ENCODE measurements at places on chromosomes 1 and 21.
A peak's percentile ranks its signal among the peaks of the same experiment; 100 is the strongest.

DNA sequence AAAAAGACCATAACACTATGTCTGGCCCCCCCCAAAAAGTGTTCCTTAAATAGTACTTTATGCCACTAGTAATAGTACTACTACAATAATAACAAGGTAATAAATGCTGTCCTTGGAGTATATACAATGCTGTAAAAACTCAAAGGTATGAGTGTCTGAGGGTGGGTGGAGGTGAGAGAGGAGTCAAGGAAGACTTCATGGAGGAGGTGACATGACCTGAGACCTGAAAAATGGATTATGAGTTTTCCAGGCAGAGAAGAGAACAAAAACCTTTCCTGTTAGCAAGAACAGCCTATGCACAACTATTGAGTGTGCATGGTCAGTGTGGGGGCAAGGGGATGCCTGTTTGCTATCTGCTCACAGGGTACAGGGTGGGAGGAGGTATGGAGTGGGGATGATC lies 290.2 kb upstream of the USP24 start:
- no peaks in the 10 kb centered on the region for H3K36me3 ChIP-seq
- DNase-seq = no peak
- H3K27me3 ChIP-seq = no peaks in the 10 kb centered on the region

GRCh38 chr1:71167505-71167904 lies 86.7 kb upstream of the ZRANB2 start:
- no peaks in the 10 kb centered on the region for H3K36me3 ChIP-seq
- no peaks in the 10 kb centered on the region for H3K27me3 ChIP-seq
- DNase-seq = no peak
- H3K27ac ChIP-seq = no peak overlapping the region
- H3K4me1 ChIP-seq = no peaks in the 10 kb centered on the region

- no peak for DNase-seq
- no peak overlapping the region for H3K4me3 ChIP-seq
- no peak overlapping the region for H3K27ac ChIP-seq
- no peaks in the 10 kb centered on the region for H3K27me3 ChIP-seq
- H3K4me1 ChIP-seq = peaks cover 5% of the 10 kb centered on the region
Observed at GRCh38 chr1:85428471-85429089, 36.4 kb downstream of the DDAH1 start.

- H3K36me3 ChIP-seq = no peaks in the 10 kb centered on the region
- H3K27ac ChIP-seq = no peak overlapping the region
- H3K27me3 ChIP-seq = no peaks in the 10 kb centered on the region
- H3K4me1 ChIP-seq = no peaks in the 10 kb centered on the region
Observed at GRCh38 chr1:15452866-15453571, 3.5 kb upstream of the CELA2A start.

GRCh38 chr1:236895665-236896387 lies 100.7 kb downstream of the MTR start:
- H3K27me3 ChIP-seq = no peaks in the 10 kb centered on the region
- no peaks in the 10 kb centered on the region for H3K4me1 ChIP-seq
- no peak overlapping the region for H3K27ac ChIP-seq
- no peak for DNase-seq
- H3K4me3 ChIP-seq = no peak overlapping the region

GRCh38 chr1:46820560-46821060 lies 21.8 kb downstream of the CYP4B1 start:
- no peak overlapping the region for H3K4me3 ChIP-seq
- no peak for DNase-seq
- H3K4me1 ChIP-seq = no peaks in the 10 kb centered on the region
- no peaks in the 10 kb centered on the region for H3K27me3 ChIP-seq

DNA sequence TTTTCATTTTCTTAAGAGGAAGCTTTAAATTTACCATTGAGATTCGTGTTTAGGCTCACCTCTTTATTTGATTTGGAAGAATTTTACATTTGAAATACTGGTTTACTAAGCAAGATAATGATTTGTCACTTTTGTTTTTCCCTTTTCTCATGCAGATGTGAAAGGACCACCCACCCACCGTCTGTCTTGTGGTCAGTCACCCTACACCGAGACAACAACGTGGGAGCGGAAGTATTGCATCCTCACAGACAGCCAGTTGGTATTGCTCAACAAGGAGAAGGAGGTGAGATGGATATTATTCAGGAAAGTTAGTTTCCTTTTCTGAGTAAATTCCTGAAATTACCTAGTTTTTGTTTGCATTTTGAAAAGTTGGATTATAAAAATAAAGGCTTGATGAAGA lies 189.5 kb downstream of the RASAL2 start:
- H3K27me3 ChIP-seq = no peaks in the 10 kb centered on the region
- no peak for DNase-seq
- H3K4me3 ChIP-seq = no peak overlapping the region
- H3K36me3 ChIP-seq = no peaks in the 10 kb centered on the region
- H3K4me1 ChIP-seq = peaks cover 48% of the 10 kb centered on the region

- H3K4me1 ChIP-seq = no peaks in the 10 kb centered on the region
- no peaks in the 10 kb centered on the region for H3K27me3 ChIP-seq
- H3K36me3 ChIP-seq = no peaks in the 10 kb centered on the region
- no peak overlapping the region for H3K27ac ChIP-seq
Observed at GRCh38 chr1:116920211-116920610, 10.5 kb downstream of the PTGFRN start.

- H3K36me3 ChIP-seq = peaks cover 4% of the 10 kb centered on the region
- H3K4me3 ChIP-seq = peak overlapping the region; percentile 82
- DNase-seq = peak; percentile 45
- H3K27ac ChIP-seq = peak overlapping the region; percentile 98
- H3K27me3 ChIP-seq = no peaks in the 10 kb centered on the region
- no peaks in the 10 kb centered on the region for H3K4me1 ChIP-seq
Observed at GRCh38 chr1:200670242-200671118, 773 bp upstream of the DDX59 start.

GRCh38 chr1:80244372-80244771 lies 1237.8 kb upstream of the ADGRL4 start:
- no peaks in the 10 kb centered on the region for H3K27me3 ChIP-seq
- no peaks in the 10 kb centered on the region for H3K36me3 ChIP-seq
- no peaks in the 10 kb centered on the region for H3K4me1 ChIP-seq
- no peak overlapping the region for H3K27ac ChIP-seq
- H3K4me3 ChIP-seq = no peak overlapping the region

DNA sequence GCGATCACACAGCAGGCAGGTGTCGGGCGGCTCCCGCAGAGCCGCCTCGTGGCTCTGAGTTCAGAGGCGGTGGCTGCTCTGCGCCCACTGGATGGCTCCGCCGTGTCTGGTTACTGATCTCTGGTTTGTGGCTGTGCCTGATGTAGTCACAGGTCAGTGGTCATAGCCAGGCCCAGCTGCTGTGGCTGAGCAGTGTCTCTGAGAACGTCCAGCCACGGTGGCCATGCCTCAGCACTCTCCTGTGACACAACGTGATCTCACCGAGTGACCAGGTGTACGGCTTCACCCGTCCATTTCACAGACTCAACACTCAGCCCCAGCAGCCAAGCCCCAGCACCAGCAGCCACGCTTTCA lies 61.2 kb downstream of the KCNN3 start:
- H3K36me3 ChIP-seq = no peaks in the 10 kb centered on the region
- H3K4me3 ChIP-seq = no peak overlapping the region
- DNase-seq = no peak
- H3K4me1 ChIP-seq = no peaks in the 10 kb centered on the region

DNA sequence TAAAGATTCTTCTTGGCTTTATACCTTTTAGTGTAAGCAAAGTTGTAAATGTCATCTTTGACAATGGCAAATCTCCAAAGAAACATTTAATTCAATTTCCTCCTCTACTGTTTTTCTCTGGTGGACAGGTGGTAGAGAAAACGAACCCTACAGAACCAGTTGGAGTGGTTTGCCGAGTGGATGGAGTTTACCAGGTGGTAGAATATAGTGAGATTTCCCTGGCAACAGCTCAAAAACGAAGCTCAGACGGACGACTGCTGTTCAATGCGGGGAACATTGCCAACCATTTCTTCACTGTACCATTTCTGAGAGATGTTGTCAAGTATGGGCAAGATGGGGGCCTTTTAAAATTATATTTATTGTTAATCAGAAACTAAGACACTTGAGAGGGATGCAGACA lies 25.8 kb downstream of the UAP1 start:
- H3K4me1 ChIP-seq = no peaks in the 10 kb centered on the region
- no peak overlapping the region for H3K4me3 ChIP-seq
- no peaks in the 10 kb centered on the region for H3K27me3 ChIP-seq
- no peak for DNase-seq
- peaks cover 3% of the 10 kb centered on the region for H3K36me3 ChIP-seq

DNA sequence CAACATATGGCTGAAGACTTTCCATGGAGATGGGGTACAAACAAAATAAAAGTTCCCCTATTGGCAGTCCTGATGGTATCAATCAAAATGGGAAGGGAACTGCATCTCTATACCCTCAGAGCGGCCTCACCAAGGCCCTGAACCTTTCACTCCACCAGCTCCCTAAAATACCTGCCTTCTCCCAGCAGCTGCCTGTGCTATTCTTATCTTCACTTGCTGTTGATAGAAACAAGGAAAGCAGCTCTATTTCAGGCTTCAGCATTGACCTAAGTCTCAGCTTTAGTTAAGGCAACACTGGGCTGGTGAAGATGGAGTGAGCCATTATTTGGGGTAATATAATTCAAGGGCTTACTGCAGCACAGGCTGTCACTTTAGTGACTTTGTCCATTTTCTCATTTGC lies 21.7 kb upstream of the PIGC start:
- no peak overlapping the region for H3K4me3 ChIP-seq
- H3K36me3 ChIP-seq = no peaks in the 10 kb centered on the region
- no peaks in the 10 kb centered on the region for H3K4me1 ChIP-seq
- H3K27me3 ChIP-seq = no peaks in the 10 kb centered on the region
- H3K27ac ChIP-seq = no peak overlapping the region

- H3K27me3 ChIP-seq = no peaks in the 10 kb centered on the region
- no peak overlapping the region for H3K4me3 ChIP-seq
Observed at GRCh38 chr1:109269981-109270622, 12.8 kb downstream of the PSRC1 start.

- H3K4me3 ChIP-seq = no peak overlapping the region
- H3K27me3 ChIP-seq = no peaks in the 10 kb centered on the region
- no peaks in the 10 kb centered on the region for H3K36me3 ChIP-seq
- no peak for DNase-seq
Observed at GRCh38 chr1:94796266-94796665, 23.9 kb upstream of the SLC44A3 start.

GRCh38 chr1:199978408-199978940 lies 49.0 kb upstream of the NR5A2 start:
- DNase-seq = no peak
- H3K4me1 ChIP-seq = no peaks in the 10 kb centered on the region
- H3K27ac ChIP-seq = no peak overlapping the region
- no peaks in the 10 kb centered on the region for H3K27me3 ChIP-seq
- no peaks in the 10 kb centered on the region for H3K36me3 ChIP-seq
- no peak overlapping the region for H3K4me3 ChIP-seq

GRCh38 chr1:147496571-147497210 lies 44.6 kb upstream of the BCL9 start:
- no peaks in the 10 kb centered on the region for H3K27me3 ChIP-seq
- no peaks in the 10 kb centered on the region for H3K36me3 ChIP-seq
- H3K4me1 ChIP-seq = peaks cover 17% of the 10 kb centered on the region
- H3K4me3 ChIP-seq = no peak overlapping the region
- H3K27ac ChIP-seq = no peak overlapping the region
- DNase-seq = no peak

DNA sequence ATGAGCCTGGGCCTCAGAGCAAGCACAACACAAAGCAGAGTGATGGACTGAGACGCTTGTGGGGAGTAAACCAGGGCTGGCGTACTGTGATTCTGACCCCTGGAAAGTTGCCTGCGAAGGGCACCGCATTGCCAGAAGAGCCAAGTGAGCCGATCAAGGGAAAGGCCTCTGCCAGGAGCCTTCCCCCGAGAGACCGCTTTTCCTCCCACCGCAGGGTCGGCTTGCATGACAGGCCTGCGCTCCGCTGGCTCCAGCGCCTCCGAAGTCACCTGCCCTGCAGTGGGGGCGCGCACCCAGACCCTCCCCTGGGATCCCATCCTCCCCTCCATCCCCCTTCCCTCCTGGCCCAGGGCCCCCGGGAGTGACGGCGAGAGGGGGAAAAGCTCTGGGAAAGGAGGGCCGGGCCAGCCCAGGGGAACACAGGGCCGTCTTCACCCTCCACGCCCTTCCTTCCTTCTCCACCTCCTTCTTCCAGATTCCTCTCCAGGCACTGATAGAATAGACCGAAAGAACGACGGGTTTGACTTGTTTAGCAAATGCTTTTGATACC lies 165.0 kb downstream of the TRIM33 start:
- peak overlapping the region; percentile 79 for H3K27ac ChIP-seq
- H3K4me1 ChIP-seq = peaks cover 13% of the 10 kb centered on the region
- H3K27me3 ChIP-seq = no peaks in the 10 kb centered on the region

DNA sequence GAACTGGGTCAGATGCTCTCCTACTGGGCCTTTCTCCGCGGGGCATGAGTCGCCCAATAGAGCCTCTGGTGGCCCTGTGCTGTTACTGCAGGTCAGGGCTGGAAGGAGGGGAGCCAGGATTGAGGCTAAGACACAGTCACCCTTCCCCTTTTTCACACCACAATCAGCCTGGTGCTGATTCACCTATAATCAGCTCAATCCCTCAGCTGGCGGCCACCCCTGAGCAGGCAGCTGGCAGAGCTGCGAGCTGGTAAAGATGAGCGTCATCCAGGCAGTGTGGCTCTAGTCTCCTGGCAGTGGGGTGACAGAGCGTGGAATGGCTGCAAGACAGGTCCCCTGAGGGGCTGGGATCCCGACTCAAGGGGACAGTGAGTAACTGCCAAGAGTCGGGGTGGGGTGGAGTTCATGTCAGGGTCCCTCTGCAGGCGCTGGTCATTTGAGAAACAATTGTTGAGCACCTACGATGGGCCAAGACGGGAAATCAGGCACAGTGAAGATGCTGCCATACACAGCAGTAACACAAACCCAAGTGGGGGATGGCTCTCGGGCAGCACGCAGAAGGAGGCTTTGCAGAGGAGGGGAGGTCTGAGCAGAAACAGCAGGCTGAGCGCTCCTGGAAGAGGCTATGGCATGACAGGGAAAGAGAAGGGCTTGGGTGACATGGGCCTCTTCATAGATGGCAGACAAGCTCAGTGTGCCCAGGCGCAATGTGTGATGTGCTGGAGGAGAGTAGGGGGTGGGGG lies 21.8 kb downstream of the ATF3 start:
- no peak overlapping the region for H3K4me3 ChIP-seq
- H3K27ac ChIP-seq = no peak overlapping the region
- no peaks in the 10 kb centered on the region for H3K4me1 ChIP-seq
- H3K36me3 ChIP-seq = no peaks in the 10 kb centered on the region
- peak; percentile 68 for DNase-seq

- H3K4me1 ChIP-seq = no peaks in the 10 kb centered on the region
- H3K36me3 ChIP-seq = no peaks in the 10 kb centered on the region
- H3K4me3 ChIP-seq = no peak overlapping the region
- no peak overlapping the region for H3K27ac ChIP-seq
Observed at GRCh38 chr1:164982545-164982944, 374.0 kb downstream of the LMX1A start.

- no peaks in the 10 kb centered on the region for H3K36me3 ChIP-seq
- H3K27me3 ChIP-seq = no peaks in the 10 kb centered on the region
- peak; percentile 26 for DNase-seq
- peak overlapping the region; percentile 32 for H3K27ac ChIP-seq
Observed at GRCh38 chr1:15426492-15427279, 11.6 kb upstream of the CTRC start.

All from tibial nerve (tissue), 4 donors.